Stimulated activated CD4-positive, alpha-beta T cell treated with anti-CD3 and anti-CD28 coated beads, Interleukin-4, amount 100 ng/mL, for 1 hour (primary cell): ENCODE measurements at places on chromosomes 7 and 10.

DNA sequence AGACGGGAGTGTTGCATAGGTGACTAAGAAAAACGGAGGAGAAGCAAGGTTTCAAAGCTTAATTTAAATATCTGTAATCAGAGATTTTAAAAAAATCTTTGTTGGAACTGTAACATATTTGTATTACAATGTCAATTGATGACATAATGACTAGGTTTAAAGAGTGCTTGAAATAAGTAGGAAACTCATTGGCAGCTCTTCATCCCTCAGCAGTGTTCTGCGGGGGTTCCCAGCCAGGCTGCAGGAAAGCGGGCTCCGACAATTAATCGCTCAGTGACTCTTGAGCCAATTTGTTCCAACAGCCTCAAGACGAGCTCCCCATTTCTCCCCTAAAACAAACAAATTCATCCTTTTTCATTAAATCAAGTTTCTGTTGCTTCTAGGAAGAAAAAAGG, 22.6 kb downstream of the CPXM2 start:
- no peak for DNase-seq

GRCh38 chr7:28528899-28529298, 116.6 kb downstream of the CREB5 start:
- DNase-seq = no peak

DNA sequence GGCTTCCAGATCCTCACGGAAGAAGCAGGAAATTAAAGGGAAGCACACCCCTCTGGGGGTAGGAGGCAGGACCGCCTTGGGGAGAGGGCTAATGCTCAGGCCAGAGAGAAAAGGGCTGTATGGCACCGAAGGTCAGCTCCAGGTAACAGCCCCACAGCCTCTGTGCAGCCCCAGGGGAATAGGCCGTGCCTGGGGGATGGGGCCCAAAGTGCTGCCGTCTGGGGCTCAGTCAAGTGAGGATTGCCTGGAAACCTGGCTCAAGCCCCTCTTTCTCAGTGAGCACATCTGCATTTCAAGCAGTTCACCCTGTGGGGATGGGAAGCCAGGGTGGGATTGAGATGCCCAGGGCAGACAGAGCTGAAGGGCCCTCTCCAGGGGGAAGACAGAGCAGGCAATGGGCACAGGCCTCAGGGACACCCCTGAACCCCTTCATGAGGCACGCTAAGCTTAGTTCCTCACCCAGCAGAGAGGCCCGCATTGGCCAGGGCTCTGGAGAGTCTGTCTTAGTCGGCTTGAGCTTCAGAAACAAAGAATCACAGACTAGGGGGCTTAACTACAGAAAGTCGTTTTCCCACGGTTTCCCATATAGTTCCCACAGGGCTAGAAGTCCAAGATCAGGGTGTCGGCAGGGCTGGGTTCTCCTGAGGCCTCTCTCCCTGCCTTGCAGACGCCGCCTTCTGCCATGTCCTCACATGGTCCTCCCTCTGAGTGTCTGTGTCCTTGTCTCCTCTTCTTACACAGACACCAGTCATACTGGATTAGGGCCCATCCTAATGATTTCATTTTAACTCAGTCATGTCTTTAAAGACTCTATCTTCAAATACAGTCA, 118.2 kb downstream of the PTPN20 start:
- no peak for DNase-seq

DNA sequence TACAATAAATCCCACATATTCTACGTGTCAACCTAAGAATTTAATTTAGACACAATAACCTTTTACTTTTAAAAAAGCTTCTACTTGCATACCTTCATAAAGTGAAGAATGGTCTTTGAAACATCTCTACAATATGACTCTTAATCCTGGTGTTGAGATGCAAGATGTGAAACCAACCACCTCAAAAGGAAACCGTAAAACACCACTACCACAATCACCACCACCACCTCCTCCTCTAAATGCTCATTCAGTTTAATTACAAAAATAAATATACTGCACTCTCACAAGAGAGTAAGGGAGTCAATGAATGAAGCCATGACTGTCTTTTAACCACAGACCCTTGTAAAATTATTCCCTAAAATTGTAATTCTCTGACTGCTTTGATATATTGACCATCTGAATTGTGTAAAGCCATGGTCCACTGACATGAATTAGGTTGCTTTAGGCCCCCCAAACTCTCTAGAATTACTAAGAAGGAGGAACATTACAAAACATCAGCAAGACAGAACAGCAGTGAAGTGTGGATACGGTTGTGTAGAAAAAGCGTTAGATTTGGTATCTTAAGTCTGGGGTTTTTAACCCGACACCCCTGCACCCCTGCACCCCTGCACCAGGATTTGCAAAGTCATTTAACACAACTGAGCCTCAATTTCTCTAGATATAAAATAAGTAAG, 171.4 kb downstream of the SFMBT2 start:
- DNase-seq = no peak

DNA sequence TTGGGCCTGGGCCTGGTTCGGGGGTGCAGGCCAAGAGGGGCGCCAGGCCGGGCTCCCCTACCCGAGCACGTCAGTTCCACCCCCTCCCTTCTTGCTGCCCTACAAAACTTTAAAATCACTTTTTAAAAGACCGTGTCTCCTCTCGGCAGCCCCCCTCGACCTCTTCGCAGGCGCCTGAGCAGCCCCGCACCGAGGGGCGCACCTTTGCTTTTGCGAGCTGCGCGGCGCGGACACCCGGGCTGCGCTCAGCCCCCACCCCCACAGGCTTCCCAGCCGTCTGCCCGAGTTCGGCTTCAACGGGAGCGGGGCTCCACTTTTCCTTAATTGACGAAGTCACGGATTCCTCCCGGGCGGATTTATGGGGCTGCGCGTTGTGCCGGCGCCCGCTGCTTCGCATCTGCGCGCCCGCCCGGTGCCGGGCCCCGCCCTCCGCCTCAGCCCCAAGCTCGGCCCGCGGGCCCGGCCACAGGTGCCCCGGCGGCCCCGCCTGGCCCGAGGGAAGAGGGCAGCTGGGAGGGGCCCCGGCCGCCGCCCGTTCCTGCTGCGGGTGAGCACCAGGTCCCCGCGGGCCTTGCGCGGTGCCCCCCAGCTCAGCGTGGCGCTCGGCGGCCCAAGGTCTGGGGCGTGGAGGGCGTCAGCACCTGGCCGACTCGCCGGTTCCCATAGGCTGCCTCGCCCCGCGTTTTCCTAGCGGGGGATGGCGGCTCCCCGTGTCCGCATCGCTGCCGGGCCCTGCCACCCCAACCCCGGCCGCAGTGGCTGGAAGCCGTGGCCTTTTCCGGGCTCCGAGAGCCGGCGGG, 10.8 kb upstream of the MNX1 start:
- DNase-seq = no peak

- DNase-seq = no peak
These were observed 123.8 kb upstream of the PRPS1L1 start for GRCh38 chr7:18151422-18151821.

- DNase-seq = no peak
These were observed 2.6 kb downstream of the TMEM243 start for GRCh38 chr7:87216701-87217508.

- DNase-seq = no peak
These were observed 135.5 kb upstream of the GLI3 start for GRCh38 chr7:42372479-42372878.

- no peak for DNase-seq
These were observed 165.1 kb downstream of the TNS3 start for GRCh38 chr7:47416492-47417480.

DNA sequence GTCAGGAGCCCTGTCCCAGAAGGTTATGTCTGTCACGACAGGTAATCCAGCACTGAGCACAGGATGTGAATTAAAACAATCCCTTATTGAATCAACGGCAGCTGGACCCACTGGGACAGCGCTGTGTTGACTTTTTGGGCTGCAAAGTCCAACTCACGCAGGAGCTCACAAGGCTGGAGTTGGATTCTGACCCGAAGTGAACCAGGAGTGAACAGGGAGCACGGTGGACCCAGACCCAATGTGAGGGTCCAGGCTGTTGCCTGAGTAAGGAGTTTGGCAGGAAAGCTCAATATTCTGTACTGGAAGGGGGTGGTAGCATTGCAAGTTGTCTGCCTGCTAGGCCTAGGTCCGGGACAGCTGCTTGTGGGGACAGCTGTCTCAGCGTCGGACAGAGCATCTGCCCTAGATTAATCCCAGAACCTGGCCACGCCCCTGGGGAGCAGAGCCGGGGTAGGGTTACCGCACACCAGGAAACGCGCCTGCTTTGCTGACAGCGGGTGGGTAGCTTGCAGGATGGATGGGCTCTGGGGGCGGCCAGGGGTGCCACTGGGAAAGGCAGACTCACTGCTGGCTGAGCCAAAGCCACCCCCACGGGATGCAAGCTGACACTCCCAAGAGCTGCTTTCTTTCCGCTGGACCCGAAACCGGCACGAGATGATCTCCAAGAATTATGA, 24.0 kb downstream of the COL26A1 start:
- no peak for DNase-seq

DNA sequence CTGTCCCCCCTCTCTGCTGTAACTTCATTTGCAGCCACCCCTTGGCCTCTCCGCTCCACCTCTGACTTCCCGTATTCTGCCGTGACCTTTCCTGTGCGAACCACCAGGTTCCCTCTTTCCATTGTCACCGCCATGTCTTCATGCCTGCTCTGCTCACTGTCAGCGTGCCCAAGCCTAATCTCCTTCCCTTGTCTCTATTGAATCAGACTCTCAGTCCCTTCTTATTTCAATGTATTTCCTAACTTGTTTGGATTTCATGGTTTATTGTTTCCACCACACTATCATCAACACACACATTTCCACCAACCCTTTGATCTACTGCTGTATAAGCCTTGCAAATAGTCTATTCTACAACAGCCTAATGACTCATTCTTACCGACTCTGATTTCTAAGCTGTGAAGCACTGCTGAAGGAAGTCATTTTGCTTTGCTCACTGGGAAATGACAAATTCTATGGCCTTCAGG, 30.0 kb upstream of the INHBA start:
- DNase-seq = no peak

- no peak for DNase-seq
These were observed 35.1 kb downstream of the FHIP2A start for GRCh38 chr10:114856544-114857287.

- DNase-seq = peak; percentile 2
These were observed at the start of gene SLC26A5 for GRCh38 chr7:103446049-103446520. TSS of gene SLC26A5 (minus strand) at chr7:103446207. CDS start at chr7:103421514, 24,693 bp downstream.

GRCh38 chr7:131859147-131859821, 302.9 kb upstream of the PODXL start:
- peak; percentile 50 for DNase-seq

DNA sequence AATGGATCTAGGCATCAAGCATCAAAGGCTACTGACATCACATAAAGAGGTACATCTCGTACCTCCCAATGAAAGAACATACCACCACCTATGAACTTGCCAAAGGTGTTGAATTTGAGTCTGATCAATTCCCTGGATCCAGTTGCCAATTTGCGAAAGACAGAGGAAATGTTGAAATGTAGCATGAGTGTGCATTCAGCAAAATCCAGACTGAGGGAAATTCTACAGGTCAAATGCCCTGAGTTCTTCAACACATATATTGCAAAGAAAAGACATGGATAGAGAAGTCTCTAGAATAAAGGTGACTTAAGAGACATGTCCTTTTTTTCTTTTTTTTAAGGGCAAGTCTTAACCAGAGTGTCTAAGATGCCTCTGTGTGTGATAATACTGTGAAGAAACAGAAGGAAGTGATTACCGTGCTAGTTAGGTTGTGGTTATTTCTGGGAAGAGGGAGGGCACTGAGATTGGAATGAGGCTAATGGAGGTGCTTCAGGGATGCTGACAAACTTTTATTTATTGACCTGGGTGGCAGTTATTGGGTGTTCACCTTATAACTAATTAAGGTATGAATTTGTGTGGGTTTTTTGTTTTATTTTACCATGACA, 128.7 kb downstream of the SAMD9 start:
- no peak for DNase-seq

- DNase-seq = no peak
These were observed 259.8 kb upstream of the SEMA3A start for GRCh38 chr7:84454174-84454959.

GRCh38 chr10:126163506-126163905, 224.8 kb downstream of the ADAM12 start:
- DNase-seq = no peak

- no peak for DNase-seq
These were observed 84.4 kb downstream of the SLIT1 start for GRCh38 chr10:97101166-97101940.

GRCh38 chr10:78605800-78606350, 462.9 kb upstream of the ZMIZ1 start:
- no peak for DNase-seq

DNA sequence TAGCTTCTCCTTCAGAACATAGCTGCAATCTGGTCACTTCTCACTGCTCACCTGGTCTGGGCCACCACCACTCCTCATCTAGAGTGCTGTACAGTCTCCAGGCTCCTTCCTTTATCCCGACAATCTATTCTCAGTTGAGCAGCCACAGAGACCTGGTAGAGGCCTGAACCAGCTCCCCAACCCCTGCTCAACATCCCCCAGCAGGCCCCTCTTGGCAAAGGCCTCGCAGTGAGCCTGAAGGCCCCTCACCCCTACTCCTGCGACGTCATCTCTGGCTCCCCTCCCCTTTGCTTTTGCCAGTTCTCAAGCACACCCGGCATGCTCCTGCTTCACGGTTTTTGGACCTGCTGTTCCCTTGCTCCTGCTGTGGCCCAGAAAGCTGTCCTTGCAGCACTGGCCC, 113.9 kb downstream of the ARHGAP22 start:
- DNase-seq = no peak

DNA sequence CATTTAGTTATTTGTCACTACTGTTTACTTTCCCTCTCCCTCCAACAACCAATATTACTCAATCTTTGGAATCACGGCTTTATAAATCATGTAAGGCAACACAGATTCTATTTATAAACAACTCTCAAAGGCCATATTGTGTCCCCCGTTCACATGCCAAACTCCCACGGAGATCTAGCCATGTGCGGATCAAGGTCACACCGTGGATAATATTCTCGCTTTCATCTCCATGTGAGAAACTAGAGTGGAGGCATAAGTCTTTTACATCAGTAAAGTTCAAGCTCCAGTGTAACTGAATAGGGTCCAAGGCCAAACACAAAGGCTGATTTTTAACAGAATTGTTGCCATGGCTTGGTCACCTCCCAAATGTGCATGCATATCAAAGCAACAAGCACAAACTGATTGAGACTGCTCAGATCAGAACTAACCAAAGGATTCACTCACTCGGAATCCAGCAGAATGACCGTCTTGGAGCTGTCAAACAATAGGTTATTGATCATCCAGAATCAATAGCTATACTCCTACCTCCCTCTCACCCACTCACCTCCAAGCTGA, 569.5 kb upstream of the LRRN3 start:
- DNase-seq = no peak

DNA sequence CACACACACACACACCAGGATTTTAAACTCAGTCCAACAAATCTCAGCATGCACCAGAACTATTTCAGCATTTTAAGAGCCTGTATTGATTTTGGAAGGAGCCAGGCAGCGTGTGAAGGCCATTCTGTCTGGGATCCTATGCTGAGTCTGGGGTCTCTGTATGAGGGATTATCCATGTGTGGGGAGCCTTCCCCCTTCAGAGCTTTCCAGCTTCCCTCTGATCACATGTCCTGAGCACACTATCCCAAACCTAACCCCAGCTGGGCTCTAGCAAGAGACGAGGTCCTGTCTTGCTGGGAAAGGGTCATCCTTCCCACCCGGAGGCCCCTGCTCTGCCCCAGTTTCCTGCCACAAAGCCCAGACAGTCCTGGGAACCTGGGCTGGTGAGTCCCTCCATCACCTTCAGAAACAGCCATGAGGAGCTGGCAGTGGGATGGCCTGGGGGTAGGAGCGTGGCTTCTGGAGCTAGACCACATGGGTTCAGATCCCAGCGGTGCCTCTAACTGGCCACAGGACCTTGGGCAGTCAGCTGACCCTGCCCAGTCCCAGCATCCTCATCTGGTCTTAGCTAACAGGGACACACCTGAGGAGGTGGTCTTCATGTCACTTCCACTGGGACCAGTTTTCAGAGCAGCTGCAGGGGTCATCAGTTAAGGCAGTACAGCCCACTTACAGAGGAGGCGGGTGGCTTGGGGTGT, 79.6 kb upstream of the RET start:
- no peak for DNase-seq

- DNase-seq = no peak
These were observed 168.2 kb downstream of the ETV1 start for GRCh38 chr7:13821152-13821787.
